ENCODE measurements at places on chromosomes 4 and X.
A peak's percentile ranks its signal among the peaks of the same experiment; 100 is the strongest.

DNA sequence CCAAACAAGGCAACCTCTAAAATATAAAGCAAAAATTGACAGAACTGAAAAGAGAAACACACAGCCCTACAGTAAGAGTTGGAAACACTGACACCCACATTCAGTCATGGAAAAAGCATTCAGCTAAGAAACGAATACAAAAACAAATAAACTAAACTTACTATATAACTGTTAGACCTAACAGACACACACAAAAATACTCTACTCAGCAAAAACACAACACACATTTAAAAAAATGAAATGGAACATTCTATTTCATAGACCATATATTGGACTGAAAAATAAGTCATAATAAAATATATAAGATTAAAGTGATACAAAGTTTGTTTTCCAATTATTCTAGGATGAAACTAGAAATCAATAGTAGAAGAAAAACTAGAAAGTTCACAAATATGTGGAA lies 488.8 kb upstream of the POU3F4 start:
- DNase-seq, result no peak

- no peak for DNase-seq
Measured at GRCh38 chr4:52861171-52861823, 820 bp upstream of the RASL11B start.

GRCh38 chr4:38860788-38861424 lies 4.3 kb upstream of the TLR6 start:
- DNase-seq, result no peak

DNA sequence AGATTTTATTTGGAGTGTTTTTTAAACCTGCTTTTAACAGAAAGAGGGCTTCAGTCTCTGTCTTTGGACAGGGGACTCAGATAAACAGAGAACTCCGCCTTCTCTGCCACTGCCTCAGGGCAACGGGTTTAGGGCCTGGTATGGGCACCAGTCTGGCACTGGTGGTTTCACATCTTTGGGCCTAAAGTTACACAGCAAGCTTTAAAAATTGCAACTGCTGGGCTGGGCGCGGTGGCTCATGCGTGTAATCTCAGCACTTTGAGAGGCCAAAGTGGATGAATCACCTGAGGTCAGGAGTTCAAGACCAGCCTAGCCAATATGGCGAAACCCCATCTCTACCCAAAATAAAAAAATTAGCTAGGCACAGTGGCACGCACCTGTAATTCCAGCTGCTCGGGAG lies 10.3 kb upstream of the NAT8L start:
- peak; percentile 37 for DNase-seq

DNA sequence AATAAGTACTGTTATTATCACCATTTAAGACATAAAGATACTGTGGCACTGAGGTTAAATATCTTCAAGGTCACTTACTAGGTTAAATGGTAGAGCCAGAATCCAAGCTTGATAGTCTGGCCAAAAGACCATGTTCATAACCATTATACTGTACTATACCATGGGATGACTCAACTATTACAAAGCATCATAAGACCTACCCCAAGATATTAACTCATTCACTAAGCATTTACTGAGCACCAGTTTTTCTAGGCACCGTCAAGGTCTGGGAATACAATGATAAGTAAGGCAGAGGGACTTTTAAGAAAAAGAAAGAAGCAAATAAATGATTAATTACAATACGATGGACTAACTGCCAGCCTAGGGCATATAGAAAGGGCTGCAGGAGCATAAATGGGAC lies 95.5 kb upstream of the KCTD8 start:
- no peak for DNase-seq

DNA sequence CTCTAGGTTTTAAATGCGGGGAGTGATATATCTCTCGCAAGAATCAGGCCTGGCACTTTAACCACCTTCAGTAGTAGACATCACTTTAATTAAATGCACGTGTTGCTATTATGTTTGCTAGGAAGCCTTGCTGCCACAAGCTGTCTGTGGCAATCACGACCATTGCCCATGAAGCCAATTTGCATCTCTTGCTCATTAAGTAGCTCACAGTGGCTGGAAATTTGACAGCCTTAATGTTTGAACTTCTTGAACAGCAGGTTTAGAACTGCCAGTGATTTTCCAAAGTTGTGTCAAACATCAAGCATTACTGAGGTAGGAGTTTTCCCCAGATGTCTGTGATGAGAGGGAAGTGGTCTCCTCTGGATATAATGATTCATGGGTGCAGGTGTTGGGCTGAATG lies 642.3 kb upstream of the CPEB2 start:
- DNase-seq, result no peak

DNA sequence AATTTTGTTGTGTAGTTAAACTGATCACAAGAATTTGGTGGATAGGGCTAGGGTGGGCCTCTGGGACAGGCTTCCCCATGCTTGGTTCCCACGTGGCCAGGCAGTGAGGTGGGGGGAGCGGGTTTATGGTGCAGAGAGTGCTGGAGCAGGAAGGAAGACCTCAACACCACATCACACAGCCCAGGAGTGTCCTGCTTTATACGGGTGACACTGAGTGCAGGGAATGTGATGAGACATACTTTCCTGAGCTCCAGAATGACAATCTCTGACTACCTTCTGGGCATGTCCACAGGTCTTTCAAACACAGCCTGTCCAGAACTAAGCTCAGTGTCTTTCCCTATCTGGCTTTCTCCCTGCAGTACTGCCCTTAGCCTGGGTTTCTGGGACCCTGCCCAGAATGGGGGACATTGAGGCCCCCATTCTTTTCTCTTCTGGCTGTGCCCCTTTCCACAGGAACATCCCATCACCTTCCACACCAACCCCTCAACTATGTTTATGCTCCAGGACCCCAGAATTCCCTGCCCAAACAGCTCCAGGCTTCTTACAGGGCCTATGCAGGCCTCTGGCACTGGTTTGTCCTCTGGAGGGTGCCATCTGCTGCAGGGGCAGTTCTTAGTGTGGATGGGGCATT lies 36.5 kb upstream of the RASL11B start:
- no peak for DNase-seq

DNA sequence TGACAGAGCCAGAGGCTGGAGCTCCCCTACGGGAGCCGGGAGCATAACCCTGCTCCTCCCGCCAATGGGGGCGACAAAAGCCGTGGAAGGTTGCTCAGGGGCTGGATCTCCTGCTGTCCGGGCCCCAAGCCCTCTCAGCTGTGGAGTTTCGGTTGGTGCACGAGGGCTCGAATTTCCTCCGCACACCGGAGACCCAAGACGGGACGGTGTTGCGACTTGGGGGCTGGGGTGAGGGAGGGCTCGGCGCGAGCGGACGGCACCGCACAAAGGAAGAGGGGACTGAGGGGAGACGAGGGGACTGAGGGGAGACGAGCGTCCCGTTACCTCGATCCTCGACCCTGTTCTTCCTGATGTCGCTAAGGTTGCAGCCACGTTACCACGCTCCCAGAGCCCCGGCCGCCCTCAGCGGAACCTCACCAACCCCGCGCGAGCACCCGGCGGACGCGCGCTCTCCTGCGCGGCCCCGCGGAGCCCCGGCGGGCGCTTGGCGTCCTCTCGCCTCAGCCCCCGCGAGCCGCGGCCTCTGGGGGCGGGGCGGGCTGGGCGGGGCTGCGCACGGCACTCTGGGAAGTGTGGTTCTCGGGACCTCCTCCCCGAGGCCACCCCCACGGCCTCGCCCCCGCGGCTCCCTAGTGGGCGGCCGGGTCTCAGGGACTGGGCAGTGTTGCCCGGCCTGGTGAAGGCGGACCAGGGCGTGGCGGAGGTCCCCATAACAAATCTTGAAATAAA lies at the start of gene KLHL8:
TSS of gene KLHL8 (minus strand) at position 525 of the 729 bp plus-strand sequence. CDS start 25,079 bp downstream, outside the sequence.
- peak; percentile 93 for DNase-seq

DNA sequence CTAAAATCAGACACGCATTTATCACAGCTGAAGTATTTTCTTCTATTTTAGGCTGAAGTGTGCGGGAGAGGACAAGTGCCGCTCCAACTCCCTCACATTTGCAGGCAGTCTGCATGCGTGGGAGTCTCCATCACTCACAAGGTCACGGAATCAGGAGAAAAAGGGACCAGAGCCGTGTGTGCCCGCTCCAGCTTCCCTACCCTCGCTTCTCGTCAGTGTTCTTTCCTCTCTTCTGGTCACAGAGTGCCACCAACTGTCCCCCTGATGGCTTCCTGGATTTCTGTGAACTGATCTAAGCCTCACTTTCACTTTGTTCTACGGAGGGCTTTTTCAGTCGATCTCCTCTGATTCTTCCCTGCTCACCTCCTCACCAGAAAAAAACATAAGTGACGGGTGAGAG lies 407.4 kb upstream of the AADAT start:
- DNase-seq, result no peak

DNA sequence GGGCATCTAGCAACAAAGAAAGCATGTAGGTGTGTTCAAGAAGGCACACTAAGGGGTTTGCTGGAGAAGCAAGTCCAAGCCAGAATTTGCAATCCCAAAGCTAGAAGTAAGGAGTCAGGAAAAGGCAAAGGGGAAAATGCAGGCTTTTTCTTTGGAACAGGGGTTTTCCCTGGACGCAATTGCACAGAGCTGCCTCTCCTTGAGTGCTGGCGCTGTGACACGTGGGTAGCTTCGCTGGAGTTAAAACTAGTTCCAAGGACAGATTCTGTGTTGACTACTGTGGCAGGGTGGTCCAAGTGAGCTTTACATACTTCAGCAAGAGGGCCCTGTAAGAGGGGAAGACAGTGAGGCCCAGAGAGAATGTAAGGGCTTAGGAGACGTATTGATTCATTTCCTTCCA lies 277.1 kb downstream of the ADGRA3 start:
- no peak for DNase-seq

- DNase-seq, result no peak
Measured at GRCh38 chrX:37424000-37424429, 74.9 kb downstream of the PRRG1 start.

DNA sequence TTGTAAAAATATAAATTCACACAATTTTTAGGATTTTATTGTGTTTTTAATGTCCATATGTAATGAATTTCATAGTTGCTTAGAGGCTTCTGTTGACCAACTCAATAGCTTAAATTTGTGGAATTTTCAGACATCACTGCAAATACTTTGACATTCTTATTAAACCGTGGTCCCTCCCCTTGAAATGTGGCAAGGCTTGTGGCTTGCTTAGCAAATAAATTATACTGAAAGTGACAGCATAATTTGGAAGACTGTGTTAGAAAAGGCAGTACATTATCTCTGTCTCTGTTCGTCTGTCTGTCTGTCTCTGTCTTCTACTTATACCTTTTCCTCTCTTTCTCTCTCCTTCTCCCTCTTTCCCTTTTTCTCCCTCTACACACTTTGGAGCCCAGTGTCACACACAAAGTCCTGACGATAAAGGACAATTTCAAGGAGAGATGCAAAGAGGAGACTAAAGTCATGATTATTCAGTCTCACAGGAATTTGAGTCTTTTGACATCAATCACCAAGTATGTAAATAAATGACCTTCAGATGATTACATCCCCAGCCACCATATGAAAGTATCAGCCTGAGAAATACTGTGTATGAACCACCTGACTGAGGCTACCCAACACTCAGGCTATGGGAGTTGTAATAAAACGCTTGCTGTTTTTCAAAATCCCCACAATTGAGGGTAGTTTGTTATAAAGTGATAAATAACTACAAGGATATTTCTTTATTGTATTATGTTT lies 21.0 kb upstream of the UGT2B7 start:
- no peak for DNase-seq

GRCh38 chr4:4867375-4868039 lies 8.0 kb downstream of the MSX1 start:
- DNase-seq, result peak; percentile 79

DNA sequence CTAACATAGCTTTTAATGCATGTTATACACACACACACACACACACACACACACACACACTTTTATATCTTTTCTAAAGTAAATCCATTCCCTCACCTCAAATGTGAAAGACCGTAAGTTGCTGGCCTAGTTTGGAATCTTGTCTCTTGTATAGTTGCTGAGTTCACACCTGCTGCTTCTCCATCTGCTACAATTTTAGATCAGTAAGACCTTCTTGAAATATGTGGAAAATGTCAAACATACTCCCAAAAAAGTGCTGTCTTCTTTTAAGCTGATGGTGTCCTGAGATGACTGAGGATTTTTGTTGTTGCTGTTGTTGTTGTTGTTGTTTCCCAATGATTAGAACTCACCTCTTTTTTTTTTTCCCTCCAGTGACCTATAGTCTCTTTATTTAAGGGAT lies 121.3 kb downstream of the SNCA start:
- DNase-seq, result no peak

DNA sequence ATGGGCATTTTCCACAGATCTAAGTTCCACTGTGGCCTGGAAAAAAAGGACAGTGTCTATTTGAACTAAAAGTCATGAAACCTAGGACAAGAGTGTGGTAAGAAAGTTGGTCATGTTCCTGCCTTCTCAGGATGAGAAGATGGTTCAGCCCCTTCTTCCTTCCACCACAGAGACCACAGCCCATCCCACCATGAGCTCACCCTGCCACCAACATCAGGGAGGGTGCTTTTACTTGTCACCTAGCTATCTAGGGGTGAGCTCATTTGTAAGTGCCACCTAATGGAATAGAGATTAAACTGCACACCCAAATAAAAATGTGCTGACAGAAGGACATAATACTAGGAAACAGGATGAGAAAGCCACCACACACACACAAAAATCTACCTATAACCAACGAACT lies 235.9 kb downstream of the SPIN4 start:
- no peak for DNase-seq

DNA sequence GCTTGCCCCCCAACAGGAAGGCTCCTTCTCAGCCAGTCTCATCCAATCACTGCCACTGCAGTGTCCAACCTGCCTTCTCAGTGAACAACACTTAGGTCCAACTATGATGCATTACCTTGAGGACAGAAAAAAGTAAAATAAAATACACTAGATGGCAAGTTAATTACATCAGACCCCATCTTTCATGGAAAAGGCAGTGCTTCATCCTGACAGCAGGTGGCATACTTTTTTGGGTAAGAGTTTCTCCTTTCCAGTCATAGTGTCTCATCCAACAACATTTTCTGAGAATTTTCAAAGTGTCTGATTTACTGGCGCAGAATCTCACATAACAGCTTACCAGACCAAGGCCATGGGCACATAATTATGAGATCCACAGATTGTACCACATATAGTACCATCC lies 1742.8 kb downstream of the PCDH7 start:
- no peak for DNase-seq

GRCh38 chrX:82666355-82666754 lies 841.7 kb upstream of the POU3F4 start:
- no peak for DNase-seq

GRCh38 chr4:151468715-151469696 lies 60.0 kb downstream of the FHIP1A start:
- no peak for DNase-seq

DNA sequence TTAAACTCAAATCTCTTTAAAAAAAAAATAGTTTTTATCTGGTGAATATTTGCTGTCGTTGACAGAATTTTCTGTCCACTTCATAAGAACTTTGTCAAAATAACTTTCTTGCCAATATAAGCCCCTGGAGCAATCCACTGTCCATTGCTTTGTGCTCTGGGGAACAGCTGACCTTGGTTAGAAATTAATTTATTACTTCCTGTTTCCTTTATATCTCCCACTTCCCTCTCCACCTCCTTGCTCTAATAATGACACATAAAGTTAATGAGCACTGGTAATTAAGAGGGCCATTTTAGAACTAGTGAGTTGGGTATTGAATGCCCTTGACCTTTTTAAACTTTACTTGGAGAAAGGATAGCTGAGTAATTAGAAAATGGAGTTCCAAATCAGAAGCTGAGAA lies 151.3 kb upstream of the LEF1 start:
- no peak for DNase-seq

GRCh38 chr4:151700566-151701316 lies 60.1 kb downstream of the GATB start:
- DNase-seq, result no peak

All from type B pancreatic cell (in vitro differentiated cells).